ENCODE measurements at places on chromosomes 4 and X.

DNA sequence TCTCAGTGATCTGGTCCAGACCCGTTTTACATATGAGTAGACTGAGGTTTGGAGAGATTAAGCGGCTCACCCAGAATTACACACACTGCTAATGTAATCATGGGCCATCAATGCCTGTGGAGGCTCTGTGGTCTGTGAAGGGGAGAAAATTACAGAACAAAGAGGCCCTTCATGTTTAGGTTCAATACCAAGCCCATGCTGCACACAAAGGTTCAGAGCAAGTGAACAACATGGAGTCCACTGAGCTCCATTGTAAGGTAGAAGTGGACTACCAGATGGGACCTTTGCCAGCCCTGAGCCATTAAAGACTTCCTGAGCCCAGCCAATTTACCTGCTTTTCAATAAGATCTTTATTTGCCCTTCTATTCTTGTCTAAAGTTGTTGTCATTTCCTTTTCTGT is 109.8 kb downstream of the LUZP4 start:
- DNase-seq, result no peak

- DNase-seq, result no peak
Measured at GRCh38 chr4:2318885-2319284, 57.0 kb upstream of the MXD4 start.

- no peak for DNase-seq
Measured at GRCh38 chrX:23525531-23525930, 141.8 kb upstream of the PRDX4 start.

DNA sequence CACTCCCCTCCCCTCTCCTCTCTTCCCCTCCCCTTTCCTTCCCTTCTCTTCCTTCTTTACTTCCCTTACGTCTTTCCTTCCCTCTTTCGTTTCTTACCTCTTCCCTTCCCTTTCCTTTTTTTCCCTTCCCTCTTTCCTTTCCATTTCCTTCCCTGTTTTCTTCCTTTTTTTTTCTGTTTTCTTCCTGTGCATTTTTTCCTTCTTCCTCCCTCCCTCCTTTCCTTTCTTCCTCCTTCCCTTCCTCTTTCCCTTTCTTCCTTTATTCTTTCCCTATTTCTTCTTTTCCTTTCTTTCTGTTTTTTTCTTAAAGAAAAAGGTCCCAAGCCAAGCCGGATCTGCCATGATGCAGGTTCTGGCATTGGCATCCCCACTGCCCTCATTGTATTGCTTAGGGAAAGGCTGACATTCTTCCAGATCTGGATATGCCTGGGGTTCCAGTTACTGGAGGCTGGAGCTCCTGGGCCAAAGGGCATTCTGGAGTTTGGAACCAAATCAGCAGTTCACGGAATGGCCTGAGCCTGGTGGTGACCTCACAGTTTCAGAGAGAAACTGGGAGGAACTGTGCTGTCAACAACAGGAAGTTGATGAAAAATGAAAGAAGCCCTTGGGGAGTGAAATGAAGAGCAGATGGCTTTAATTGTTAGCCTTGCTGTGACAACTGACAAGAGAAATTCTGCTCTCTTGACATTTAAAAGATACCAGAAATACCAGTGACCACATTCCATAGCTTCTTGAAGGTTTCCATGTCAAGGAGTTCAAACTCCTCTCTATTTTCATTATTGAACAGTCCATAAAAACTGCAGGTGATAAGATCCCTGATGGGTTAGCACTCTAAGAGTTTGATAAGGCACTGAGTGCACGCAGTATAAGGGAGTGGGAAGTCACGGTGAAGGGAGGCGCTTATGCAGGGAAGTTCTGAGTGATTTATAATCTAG is 622.1 kb downstream of the SPRY1 start:
- DNase-seq, result no peak

GRCh38 chr4:5808081-5808741 is 84.7 kb downstream of the CRMP1 start:
- no peak for DNase-seq

DNA sequence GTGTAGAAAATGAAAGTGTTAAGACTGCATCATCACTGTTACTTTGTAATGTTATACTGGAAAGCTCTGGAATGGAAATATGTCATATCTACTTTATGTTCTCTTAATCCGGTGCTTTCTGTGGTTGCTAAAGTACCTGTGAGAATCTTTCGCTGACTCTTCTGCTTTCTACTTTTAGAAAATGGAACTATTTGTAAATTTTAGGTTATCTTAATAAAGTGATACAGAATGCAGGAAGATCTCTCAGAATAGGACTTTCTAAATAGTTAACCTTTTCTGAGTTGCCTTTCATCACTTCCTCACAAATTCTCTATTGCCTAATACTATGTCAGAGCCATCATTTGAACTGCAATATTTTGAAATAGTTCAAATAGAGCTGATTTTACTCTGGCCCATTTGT is 69.3 kb downstream of the BMP2K start:
- DNase-seq, result no peak

DNA sequence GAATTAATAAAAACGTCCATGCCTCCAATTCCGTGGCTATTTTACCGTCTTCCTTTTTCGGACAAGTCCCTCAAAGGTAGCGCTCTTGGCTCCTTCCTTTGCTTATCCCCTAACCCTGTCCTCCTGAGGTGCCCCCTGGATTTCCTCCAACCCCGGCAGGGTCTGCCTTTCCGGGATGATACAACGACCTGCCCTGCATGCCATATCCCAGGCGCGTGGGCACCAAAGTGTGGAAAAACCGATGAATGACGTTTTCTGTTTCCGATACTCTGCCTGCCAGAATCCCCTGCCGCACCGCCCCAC is 706 bp upstream of the CSTF2 start:
- DNase-seq, result peak; percentile 12

DNA sequence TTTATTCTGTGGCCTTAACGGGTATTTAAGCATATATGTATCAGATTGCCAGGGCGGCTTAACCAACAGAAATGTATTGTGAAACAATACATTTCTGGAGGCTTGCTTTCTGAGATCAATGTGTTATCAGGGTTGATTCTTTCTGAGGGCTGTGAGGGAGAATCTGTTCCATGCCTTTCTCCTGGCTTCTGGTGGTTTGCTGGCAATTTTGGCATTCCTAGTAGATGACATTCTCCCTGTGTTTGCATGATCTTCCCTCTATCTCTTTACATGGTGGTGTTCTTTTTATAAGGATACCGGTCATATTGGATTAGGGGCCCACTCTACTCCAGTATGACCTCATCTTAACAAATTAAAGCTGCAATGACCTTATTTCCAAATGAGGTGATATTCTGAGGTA is 16.9 kb upstream of the CEP135 start:
- DNase-seq, result no peak

GRCh38 chr4:185847352-185848097 is 35.5 kb upstream of the SORBS2 start:
- no peak for DNase-seq

DNA sequence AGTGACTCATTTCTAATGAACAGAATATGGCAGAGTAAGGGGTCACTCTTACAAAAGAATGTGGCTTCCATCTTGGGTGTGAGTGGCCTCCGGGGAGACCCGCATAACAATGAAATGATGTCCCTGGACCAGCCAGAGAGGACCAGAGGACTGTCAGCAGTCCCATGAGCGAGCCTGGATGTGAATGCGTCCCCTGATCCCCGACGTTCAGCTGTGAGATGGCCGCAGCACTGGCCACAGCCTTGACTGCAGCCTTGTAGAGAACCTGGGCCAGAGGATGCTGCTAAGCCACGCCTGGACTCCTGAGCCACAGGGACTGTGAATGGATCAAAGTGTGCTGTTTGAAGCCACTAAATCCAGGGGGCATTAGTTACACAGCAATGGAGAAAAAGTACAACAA is 53.8 kb downstream of the MTNR1A start:
- no peak for DNase-seq

Data from WTC11 (cell line).